ENCODE measurements at places on chromosomes 3 and 15.

GRCh38 chr3:81741216-81741615, 20.2 kb downstream of the GBE1 start:
- no peak for DNase-seq

- DNase-seq, result no peak
Observed at GRCh38 chr3:70753572-70753971, 441.1 kb upstream of the MDFIC2 start.

- no peak for DNase-seq
Observed at GRCh38 chr15:101168463-101168824, 83.4 kb downstream of the CHSY1 start.

- DNase-seq, result no peak
Observed at GRCh38 chr3:179450901-179451264, 387 bp downstream of the GNB4 start.

GRCh38 chr3:8493744-8494143, 7.9 kb upstream of the LMCD1 start:
- DNase-seq, result no peak

DNA sequence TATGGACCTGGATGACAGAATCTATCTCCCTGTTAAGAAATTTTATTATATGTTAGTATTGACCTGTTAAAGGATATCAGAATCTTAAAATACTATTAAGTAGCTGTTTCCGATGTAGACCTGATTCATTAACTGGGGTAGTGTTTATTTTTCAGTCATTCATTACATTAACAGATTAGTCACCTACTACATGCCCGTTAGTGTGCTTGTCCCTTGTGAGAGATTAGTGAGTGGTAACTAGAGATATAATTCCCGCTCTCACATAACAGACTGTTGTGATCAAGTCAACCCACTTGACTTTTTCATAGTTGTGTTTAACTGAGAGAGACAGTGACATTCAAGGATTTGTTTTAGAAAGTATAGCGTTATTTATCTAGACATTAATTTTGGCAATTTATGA, 166.8 kb downstream of the TCF12 start:
- no peak for DNase-seq
